Epithelial cell of alveolus of lung (primary cell): ENCODE measurements at places on chromosomes 4 and X. TPM values are rescaled to one million over a fixed set of nuclear protein-coding genes. Genes with fewer than 3 reads are reported as not detected.

The ACOT9 gene
- 27.1 and 44.7 TPM in 2 replicates for total RNA-seq

The XPNPEP2 gene
- 1.3 TPM in 1 of 2 replicates, not detected in the other for total RNA-seq

The EPGN gene
- not detected in 2 replicates for total RNA-seq

The METTL14 gene
- 11.0 and 16.2 TPM in 2 replicates for total RNA-seq

The RGN gene
- total RNA-seq = 2.0 and 2.1 TPM in 2 replicates

The PLAC1 gene
- total RNA-seq = 0.24 and 1.4 TPM in 2 replicates

The GAGE13 gene
- total RNA-seq = not detected in 2 replicates

The CXCL5 gene
- 10.9 and 144 TPM in 2 replicates for total RNA-seq

The CXorf51B gene
- not detected in 2 replicates for total RNA-seq
